ENCODE measurements at places on chromosomes 12 and 14.

GRCh38 chr12:101372431-101372830 lies 35.1 kb downstream of the ARL1 start:
- no peak for DNase-seq

GRCh38 chr12:76680940-76681339 lies 83.0 kb upstream of the ZDHHC17 start:
- no peak for DNase-seq

DNA sequence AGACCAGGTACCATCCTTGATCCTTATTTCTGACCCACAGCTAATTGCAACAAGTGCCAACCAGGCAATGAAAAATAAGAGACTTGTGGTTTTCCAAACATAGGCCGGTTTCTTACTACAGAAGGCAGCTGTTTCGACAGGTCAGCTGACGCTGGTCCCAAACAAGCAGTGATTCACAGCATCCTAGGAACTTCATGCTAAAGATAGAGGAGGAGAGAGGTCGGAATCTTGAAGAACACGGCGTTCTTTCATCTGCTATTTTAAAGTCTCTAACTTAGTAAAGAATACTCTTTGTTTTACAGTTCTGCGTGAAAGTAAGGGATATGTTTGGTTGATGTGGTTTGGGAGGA lies 28.1 kb upstream of the ADGRD1 start:
- DNase-seq = no peak

DNA sequence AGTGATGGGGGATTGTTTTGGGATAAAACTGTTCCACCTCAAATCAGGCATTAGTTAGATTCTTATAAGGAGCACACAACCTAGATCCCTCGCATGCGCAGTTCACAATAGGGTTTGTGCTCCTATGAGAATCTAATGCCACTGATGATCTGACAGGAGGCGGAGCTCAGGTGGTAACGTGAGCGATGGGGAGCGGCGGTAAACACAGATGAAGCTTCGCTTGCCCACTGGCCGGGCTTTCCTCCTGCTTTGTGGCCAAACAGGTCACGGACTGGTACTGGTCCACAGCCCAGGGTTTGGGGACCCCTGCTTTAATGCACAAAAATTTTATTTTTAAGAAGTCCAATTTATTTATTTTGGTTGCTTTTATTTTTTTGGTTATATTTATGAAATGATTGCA lies 238.8 kb downstream of the AACS start:
- DNase-seq = no peak

GRCh38 chr14:85416771-85417170 lies 113.2 kb upstream of the FLRT2 start:
- no peak for DNase-seq

- no peak for DNase-seq
Observed at GRCh38 chr14:47539031-47539461, 136.4 kb downstream of the MDGA2 start.

DNA sequence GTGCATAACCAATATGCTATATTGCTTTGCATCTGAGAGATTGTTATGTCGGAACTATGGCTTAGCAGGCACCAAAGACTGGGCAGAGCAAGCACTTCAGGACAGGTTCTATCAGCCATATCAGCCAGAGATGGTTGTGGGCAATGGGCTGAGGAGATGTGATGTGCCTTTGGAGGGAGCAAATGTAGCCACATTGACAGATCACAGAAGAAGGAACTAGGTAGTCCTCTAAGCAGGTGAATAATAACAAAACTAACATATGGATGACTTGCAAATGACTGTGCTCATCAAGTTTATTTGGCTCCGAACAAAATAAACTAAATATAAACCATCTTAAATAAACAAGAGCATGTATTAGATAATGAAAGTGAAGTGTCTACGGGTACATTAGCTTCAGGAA lies 291.7 kb downstream of the RMST start:
- no peak for DNase-seq

DNA sequence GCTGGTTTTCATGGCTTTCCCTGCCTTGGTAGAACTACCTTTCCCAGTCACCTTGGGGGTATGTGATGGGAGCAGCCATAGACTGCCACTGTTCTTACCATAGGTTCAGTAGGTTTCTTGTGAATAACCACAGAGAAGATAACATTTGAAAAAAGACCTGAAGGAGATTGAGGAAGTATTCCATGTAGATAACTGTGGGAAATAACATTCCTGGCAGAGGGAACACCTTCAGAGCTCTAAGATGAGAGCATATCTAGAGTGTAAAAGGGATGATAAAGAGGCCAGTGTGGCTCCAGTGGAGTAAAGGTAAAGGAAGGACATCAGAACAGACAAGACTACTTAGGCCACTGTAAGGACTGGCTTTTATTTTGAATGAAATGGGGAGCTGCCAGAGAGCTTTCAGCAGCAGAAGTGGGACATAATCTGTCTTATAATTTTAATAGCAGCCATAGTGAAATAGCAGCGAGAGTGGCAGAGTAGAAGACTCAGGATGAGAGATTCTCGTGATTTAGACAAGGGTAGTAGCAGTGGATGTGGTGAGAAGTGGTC lies 82.6 kb upstream of the KCNH3 start:
- no peak for DNase-seq

DNA sequence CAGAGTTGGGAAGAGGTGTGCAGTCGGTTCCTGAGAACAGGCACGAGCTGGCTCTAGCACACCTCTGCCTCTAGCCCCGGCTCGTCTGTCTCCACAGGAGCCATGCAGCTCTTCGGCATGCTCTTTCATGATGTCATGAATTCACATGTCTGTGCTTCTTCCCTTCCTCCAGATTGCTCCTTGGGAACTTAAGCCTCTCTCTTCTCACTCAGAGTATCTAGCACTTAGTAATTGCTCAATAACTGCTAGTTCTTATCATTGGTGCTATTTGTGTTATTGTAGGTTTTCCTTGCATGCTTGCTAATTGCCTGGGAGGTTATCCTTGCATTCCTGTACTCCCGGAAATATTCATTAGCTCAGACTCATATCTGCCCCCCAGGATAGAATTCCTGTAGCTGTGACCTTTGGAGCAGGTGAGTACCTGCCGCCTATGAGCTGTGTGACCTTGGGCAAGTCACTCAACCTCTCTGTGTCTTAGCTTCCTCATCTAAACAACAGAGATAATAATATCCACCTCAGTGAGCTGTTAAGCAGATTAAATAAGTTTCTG lies 19.5 kb downstream of the FAM181A start:
- no peak for DNase-seq

DNA sequence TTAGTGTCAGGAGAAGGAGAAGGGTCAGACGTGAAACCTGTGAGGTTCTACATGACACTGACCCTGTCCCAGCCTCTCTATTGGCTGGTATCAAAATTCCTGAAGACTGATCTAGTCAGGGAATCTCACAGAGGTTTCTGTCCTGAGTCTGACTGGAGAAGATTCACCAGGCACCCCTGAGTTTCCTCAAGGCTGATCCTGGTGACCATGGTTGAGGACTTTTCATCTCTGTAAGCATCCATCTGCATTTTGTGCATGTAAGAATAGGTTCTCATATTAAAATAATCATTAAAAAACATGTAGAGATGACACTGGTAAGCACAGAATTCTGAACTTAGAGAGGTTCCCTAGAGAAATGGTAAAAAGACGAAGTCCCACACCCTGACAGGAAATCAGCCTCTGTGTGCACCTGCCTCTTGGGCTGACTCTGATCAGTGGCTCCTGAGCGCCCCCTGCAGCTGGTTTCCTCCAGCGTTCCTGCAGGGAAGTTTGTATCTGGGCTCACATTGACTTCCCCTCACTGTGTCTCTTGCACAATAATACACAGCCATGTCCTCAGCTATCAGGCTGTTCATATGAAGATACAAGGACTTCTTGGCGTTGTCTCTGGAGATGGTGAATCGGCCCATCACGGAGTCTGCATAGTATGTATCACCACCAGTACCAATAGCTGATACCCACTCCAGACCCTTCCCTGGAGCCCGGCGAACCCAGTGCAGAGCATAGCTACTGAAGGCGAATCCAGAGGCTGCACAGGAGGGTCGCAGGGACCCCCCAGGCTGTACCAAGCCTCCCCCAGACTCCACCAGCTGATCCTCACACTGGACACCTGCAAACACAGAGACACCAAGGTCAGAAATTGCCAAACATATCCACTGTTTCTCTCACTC lies 991.9 kb downstream of the TMEM121 start:
- peak; percentile 76 for DNase-seq

DNA sequence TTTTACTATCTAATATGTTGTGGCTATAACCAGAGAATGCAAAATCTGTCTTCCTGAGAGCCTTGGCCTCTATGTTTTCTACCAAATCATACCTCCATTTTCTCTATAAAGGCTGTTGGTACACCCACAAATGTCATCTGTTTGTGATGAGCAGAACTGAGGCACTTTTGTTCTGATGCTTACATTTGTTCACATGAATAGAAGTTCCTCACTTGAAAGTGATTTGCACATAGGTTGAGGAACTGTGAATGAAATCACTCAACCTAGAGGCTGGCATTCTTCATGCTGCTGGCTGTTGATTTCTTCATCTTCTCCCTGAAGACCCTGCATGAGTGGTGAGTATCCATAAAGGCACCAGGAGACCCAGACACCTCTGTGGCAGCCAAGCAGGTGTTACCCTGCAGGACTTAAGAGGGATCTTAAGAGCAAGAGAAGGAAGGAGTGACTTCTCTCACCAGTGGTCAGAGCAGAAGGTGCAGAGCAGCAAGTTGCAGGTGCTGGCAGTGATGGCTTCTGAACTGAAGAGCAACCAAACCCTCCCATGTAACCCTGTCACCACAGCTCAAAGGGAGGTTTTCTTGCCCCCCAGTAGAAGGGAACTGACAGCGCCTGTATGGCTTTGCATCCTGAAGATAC lies 110.3 kb downstream of the HMGA2 start:
- no peak for DNase-seq

DNA sequence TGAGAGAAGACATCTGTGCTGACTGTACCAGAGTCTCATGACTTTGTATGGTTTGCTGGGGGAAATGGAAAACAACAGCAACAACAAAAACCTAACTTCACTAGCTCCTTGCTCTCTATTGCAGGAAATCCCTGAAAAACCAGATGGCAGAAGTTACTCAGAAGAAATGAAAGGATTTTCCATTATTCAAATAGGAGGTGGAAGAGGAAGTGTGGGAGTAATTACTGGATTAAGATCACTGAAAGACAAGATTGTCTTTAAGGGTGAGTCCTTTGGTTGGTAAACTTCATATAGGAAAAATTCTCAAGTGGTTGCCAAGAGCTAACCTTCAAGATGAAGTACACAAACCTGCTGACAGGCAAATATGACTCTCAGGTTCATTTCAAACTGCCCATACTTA lies 391.9 kb upstream of the ATP2B1 start:
- no peak for DNase-seq

DNA sequence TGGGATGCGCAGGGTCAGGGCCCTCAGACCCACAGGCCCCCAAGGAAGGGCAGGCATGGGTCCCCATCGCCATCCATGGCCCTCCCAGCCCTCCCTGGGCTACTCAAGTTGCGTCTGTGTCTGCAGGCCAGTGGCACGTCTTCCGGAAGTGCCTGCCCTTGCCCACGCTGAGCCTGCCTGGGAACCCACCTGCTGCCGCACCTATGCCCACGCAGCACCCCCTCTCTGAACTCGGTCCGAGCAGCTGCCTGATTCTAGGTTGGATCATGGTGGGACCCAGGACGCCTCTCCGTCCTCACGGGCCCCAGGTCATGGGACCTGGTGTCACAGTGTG lies 182.8 kb downstream of the ADGRD1 start:
- DNase-seq = no peak

DNA sequence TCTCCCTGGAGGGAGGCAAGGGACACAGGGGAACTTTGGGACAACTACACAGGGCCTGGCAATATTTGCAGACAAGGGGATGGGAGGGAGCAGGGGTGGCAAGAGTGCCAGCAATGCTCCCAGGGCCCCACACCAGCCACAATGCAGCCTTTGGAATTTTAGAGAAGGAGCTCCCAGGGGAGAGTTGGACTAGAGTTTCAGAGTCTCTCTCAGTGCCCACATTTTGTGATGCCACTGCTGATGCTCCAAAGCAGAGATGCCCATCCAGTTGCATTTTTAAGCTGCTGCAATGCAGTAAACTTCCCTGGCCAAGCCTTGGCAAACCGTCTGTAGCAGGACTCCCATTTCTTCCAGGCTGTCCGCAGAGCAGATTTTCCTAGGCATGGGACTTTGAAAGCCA lies 98.9 kb downstream of the ZFP36L1 start:
- no peak for DNase-seq

- no peak for DNase-seq
Observed at GRCh38 chr12:132542661-132543060, 52.7 kb downstream of the FBRSL1 start.

DNA sequence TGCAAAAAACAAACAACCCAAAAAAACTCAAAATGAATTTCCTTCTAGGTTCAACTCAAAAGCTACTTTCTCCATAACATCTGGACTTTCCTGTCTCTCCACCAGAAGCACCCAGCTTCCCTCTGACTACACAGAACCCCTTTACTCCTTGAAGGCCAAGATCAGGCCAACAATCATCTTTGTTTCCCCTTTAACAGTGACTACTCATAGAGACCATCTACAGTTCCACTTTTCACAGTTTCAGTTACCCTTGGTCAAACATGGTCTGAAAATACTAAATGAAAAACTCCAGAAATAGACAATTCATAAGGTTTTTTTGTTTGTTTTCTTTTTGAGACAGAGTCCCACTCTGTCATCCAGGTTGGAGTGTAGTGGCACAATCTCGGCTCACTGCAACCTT lies 11.8 kb downstream of the GCH1 start:
- no peak for DNase-seq

- DNase-seq = no peak
Observed at GRCh38 chr12:128795530-128796361, 28.0 kb downstream of the SLC15A4 start.

Measured in stimulated activated CD4-positive, alpha-beta T cell treated with anti-CD3 and anti-CD28 coated beads, Interleukin-15, amount 100 ng/mL, for 1 hour (primary cell).